Inflammatory macrophage (primary cell): ENCODE measurements at places on chromosomes 3 and 15.

GRCh38 chr3:49397470-49397869, 14.3 kb downstream of the RHOA start:
- peak; percentile 18 for DNase-seq

DNA sequence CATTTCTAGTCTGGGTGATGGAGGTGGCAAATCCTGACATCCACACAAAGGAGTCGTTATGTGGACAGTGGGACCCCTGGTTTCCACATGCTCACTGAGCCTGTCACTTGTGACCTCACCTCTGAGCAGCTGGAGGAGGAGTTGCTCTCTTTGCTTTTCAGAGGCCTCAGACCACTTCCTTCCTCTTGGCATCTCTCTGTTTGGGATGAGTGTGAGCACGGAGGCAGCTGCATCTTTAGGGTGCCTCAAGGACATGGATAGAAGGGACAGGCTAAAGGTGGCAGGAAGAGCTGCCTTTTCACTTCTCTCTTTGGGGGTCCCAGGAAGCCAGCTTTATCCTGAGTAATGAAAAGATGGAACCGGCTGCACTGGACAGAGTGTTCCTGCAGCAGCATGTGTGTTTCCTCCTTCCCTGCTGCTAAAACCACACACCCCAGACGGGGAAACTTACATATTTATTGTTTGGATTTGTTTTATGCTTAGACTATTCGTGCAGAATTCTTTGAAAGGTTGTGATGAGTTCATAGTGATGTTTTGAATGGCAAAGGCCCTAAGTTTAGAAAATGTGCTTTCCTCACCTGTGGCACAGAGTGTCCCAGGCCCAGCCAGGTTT, 31.8 kb downstream of the GPR171 start:
- DNase-seq: peak; percentile 58

- DNase-seq: no peak
These were observed 9.3 kb upstream of the VILL start for GRCh38 chr3:37981348-37981664.

GRCh38 chr15:97680606-97681220, 279.8 kb upstream of the ARRDC4 start:
- DNase-seq: no peak

DNA sequence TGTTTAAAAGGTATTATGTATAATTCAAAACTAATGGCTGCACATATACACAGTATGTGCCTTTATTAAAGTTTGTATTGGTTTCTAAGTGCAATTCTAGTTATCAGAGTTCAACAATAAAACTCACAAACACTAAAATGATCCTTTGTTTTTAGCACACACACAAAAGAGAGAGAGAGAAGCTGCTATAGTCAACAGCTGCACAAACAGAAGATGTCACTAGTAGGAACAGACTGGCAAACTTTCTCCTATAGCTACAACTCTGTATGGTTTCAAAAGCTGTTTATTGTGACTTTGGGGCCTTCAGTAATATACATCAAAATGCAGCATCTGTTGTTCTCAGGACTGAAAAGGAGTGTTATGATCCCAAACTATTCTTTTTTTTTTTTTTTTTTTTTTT, 6.1 kb downstream of the SECISBP2L start:
- no peak for DNase-seq

GRCh38 chr3:127753898-127754410, 68.4 kb downstream of the MGLL start:
- DNase-seq: peak; percentile 92
